Kidney capillary endothelial cell (primary cell): ENCODE measurements at places on chromosomes 7 and 10.

DNA sequence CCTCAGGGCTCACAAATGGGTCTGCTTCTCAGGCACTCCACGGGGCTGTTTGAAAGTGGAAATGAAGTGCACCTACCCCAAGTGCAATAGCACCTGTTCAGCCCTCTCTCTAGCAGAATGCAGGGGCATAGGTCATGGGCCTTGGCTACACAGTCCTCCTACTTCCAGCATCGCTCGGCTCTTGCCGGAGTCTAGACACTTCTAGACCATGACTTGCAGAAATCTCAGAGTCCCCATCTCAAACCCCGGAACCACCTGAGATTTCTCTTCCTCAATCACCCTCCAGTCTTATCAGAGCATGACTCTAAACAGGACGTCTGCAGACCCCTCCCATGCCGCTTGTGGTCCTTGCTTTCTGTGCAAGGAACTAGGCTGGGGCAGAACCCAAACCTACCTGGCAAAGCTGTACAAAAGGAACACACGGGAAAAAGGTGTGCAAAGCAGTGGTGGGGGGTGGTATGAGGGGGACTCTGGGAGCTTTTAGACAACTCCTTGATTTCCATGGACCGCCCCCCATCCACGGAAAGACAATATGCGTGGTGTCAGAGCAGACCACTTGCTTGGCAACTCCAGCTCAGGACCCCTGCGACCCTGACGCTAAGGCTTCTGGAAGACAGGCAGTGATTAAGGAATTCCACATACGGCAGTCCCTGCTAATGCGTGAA, 13.8 kb downstream of the TMEM273 start:
- DNase-seq, result no peak

DNA sequence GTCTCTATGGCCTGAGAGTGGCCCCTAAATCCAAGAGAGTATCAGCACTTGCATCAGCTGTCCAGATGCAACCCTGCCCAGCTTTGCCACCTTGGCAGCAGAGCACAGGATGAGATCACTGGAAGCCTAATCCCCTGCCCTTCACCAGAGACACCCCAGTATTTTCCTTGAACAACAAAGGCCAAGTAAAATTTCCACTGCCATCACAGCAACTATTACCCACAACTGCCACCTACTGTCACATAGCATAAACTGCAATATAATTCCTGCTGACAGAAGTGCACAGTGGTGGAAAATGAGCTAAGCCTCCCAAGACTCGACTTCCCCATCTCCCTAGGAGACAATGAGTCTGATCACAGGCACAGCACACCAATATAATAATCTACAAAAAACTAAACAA, 462.8 kb upstream of the ZWINT start:
- DNase-seq, result no peak

- DNase-seq, result peak; percentile 38
These were observed 129.0 kb downstream of the MARCHF5 start for GRCh38 chr10:92419740-92420545.

DNA sequence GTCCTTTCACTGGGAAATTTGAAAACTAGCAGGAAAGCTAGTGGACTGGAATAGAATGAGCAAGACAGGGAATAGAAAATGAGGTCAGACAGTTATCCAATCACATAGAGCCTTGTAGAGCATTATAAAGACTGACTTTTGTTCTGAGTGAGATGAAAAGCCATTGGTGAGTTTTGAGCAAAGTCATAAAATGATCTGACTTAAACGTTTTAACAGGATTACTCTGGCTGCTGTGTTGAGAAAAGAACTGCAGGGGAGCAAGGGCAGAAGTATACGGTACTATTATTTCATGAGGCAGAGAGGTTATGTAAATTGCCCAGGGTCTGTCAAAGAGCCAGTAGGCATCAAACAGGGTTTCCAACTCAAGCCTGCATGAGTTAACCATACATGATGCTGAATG, 393.4 kb downstream of the TFEC start:
- no peak for DNase-seq

DNA sequence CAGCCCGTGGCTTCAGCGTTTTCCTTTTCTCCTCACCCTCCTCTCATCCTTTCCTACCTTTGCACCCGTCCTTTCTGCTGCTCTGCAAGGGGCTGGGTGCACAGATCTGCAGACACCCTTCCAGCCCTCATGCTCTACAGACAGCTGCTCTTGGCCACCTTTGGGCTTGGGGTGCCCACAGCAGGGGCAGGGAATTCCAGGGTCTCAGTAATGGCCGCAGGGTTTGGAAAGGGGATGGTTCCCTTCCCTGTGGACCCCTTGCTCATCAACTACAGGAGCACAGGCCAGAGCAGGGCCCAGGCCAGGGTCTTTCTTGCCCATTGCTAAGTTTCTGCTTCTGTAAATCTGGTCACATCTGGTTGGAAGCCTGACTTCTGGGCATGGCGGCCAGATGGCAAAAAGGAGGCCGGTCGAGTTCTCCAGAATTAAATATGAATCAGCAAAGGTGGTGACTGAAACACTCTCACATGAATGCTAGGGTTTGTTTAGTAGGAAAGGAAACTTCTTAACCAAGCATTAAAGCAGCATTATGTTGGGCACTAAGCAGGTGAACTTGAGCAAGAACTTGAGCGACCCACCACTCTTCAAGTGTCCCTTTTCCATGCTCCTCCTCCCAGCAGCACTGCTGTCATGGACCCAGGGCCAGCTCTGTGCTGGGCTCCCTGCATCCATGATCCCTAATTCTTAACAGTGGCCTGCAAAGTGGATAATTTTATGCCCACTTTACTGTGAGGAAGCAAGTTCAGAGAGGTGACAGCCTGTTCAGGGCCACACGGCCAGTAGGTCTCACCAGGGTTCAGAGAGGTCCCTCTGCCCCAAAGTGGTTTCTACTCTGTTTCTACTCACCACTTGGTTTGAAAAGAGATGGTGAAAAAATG, 1.5 kb downstream of the ECHDC3 start:
- no peak for DNase-seq

- no peak for DNase-seq
These were observed 763.6 kb downstream of the PHTF2 start for GRCh38 chr7:78562191-78562590.

GRCh38 chr7:88485821-88486220, 179.1 kb upstream of the STEAP4 start:
- DNase-seq, result no peak

- DNase-seq, result peak; percentile 37
These were observed 88.2 kb upstream of the AFAP1L2 start for GRCh38 chr10:114492351-114493037.

GRCh38 chr7:107111196-107111595, 57.6 kb upstream of the HBP1 start:
- no peak for DNase-seq

DNA sequence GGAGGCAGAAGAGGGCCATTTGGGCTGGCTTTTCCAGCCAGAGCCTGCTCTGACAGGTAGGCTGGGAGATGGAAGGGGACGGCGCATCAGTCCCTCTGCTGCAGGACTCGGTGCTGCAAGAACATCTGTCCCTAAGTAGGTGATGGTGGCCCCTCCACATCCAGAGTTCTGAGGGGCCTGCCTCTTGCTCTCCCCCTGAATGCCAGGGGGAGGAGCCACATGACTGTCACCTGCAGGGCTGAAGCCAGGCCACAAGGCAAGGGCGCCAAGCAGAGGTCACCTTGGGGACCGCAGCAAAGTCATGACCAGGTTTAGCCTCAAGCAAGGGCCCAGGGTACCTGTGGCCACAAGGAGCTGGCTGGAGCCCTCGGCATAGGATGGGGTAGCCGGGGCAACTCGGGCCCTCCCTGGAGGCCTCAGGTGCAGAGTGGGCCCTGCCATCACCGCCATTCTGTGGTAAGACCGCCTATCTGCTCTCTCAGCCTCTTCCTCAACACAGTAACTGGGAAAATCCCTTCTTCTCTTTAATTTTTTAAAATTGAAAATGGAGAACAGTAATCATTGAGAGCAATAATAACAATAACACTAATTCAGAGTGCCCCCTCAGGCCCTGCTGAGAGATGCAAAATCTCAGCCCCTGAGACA, 99.3 kb downstream of the FAM53B start:
- no peak for DNase-seq

- no peak for DNase-seq
These were observed 112.8 kb downstream of the BUB3 start for GRCh38 chr10:123266971-123267370.

DNA sequence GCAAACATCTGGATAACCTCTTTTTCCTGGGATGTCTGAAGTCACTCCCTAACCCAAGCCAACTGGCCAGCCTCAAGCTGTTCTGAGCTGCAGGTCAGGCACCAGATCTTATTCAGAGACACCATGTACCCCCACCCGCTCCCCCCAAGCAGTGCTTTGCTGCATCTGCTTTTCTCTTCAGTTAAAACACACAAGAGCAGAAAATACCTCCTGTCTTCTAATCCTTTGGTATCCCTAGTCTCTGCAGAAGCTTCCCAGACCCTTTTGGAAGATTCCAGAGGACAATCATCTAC, 3.0 kb downstream of the ZNF488 start:
- DNase-seq, result no peak

DNA sequence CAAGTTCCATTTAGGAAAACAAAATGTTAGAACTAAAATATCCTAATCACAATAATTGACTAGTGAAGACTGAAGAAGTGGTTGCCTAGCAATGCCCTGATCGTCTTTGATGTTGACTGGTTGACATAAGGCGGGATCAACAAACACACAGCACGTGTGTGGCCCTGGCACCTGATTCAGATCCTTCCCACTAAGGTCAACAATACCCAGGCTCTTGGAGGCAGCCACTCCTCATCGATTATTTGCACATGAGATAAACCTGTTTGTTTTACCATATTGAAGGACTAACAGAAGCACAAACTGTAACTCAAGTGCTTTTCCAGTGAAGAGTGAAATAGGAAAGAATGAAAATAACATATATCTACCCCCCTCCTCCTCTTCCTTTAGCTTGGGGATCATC, 15.6 kb downstream of the FANK1 start:
- no peak for DNase-seq

GRCh38 chr7:90384433-90384832, 18.8 kb upstream of the CLDN12 start:
- DNase-seq, result peak; percentile 26

DNA sequence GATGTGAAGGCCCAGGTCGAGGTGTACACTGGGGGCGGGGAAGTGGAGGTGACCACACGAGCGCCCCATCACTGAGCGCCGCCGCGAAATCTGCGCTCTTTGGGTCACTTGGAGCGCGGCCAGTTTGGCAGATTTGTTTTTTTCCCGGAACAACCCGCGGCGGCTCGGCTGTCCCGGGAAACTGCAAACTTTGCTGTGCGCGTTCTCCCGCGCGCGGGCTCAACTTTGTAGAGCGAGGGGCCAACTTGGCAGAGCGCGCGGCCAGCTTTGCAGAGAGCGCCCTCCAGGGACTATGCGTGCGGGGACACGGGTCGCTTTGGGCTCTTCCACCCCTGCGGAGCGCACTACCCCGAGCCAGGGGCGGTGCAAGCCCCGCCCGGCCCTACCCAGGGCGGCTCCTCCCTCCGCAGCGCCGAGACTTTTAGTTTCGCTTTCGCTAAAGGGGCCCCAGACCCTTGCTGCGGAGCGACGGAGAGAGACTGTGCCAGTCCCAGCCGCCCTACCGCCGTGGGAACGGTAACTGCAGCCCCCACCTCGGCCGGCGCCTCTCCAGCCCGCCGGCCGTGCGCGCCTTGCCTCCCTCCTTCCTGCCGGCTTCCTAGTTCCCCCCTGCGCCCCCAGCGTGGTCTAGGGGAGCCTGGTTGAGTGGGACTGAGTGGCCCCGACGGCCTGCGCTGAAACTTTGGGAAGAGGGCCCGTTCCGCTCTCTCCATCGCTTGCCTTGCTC, at the start of gene CASP7:
CASP7 (plus strand) TSS at position 450 of the 727 bp plus-strand sequence. CDS start 17,582 bp downstream, outside the sequence.
- peak; percentile 66 for DNase-seq

DNA sequence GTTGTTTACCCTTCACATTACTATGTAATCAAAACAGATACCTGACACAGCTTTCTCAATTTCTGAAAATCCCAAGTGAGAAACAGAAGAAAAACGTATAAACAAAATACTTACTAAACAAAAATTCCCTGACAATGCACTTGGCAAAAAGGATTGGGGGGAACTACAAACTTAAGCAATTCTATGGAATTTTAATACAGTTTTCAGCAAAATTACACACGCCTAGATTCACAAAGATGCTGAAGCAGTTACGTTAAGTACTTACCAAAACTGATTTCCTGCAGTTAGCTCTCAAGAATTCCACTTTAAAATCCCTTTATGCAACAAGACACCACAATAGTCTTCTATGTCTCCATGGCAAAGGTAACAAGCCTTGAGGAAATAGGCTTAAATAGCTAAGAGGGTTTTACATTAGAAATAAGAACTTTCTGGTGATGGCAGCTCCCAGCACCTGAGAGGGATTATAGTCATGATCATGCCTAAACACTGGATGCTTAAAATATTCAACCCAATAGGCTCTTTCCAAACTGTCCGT, 10.8 kb downstream of the TOMM7 start:
- no peak for DNase-seq

DNA sequence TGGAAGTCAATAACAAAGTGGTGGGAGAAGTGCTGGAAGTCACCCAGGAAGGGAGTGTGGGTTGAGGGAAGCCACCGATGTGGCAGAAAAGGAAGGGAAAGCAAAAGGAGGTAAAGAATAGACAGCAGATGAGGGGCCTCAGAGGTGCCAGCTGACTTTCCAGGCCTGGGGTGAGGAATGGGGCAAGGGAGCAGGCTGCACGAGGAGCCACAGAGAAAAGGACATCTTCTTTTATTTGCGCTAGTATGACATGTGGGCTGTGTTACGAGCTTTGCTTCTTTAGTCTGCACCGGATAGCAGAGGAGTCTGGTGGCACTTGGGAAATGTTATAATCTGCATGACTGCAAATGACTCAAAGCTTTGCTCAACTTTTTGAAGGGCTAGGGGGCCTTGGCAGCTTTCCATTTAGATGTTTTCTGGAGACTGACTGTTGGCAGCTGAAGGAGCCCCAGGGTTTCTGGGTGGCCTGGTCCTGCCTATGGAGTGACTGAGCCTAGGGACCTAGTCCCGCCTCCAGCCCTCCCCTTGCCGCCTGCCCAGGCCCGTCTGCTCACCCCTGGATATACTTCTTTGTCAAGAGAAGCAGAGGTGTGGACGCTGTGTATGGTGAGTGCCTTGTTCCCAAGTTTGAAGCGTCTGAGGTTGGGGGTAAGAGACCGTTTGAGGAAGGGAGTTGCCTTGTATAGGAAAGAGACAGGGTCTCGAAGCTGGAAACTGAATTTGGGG, 5.1 kb downstream of the PRXL2A start:
- DNase-seq, result peak; percentile 60
